A549 treated with Hydrocortisone at 1 μM for 4 hours (cell line): ENCODE measurements at places on chromosomes 3 and 15. TPM values are rescaled to one million over a fixed set of nuclear protein-coding genes. Genes with fewer than 3 reads are reported as not detected.

Gene CHRNB4
- total RNA-seq, result 0.75 to 1.4 TPM (median 0.89 TPM) in 5 replicates

Gene CHRM5
- total RNA-seq, result 0.02 to 0.05 TPM (median 0.03 TPM) in 3 of 5 replicates, not detected in the others

Gene GNAT1
- 0.21 TPM in 1 of 5 replicates, not detected in the others for total RNA-seq

Gene CA12
- 166 to 192 TPM (median 183 TPM) in 5 replicates for total RNA-seq

Gene SOX14
- not detected in 5 replicates for total RNA-seq

Gene TRIM59
- total RNA-seq, result 7.0 to 11.3 TPM (median 8.5 TPM) in 5 replicates

Gene TNFSF10
- 0.06 to 0.12 TPM (median 0.08 TPM) in 3 of 5 replicates, not detected in the others for total RNA-seq

Gene PIF1
- 13.5 to 20.0 TPM (median 14.6 TPM) in 5 replicates for total RNA-seq

Gene ATP13A5
- total RNA-seq, result not detected in 5 replicates

Gene OR5K4
- total RNA-seq, result not detected in 5 replicates

Gene SCAANT1
- not detected in 5 replicates for total RNA-seq

Gene POLQ
- total RNA-seq, result 5.6 to 7.0 TPM (median 6.9 TPM) in 5 replicates

Gene CHAC1
- 5.9 to 14.3 TPM (median 8.6 TPM) in 5 replicates for total RNA-seq

Gene ZNF280D
- 12.6 to 16.1 TPM (median 15.2 TPM) in 5 replicates for total RNA-seq

Gene GOLGA8S
- 0.08 to 0.22 TPM (median 0.14 TPM) in 5 replicates for total RNA-seq

Gene SLC15A2
- 0.12 to 0.33 TPM (median 0.16 TPM) in 5 replicates for total RNA-seq

Gene SLC22A13
- total RNA-seq, result 0.05 to 0.06 TPM in 2 of 5 replicates, not detected in the others

Gene KLHL40
- total RNA-seq, result not detected in 5 replicates

Gene CDHR4
- total RNA-seq, result 0.15 to 0.30 TPM (median 0.26 TPM) in 5 replicates

Gene FURIN
- total RNA-seq, result 48.3 to 63.3 TPM (median 56.3 TPM) in 5 replicates

Gene RHOV
- total RNA-seq, result 3.7 to 4.8 TPM (median 4.6 TPM) in 5 replicates

Gene GATM
- total RNA-seq, result 1.8 to 3.2 TPM (median 2.4 TPM) in 5 replicates

Gene CPLX3
- 0.05 to 0.06 TPM in 2 of 5 replicates, not detected in the others for total RNA-seq

Gene SGO1
- 13.2 to 19.3 TPM (median 15.4 TPM) in 5 replicates for total RNA-seq

Gene CADPS
- not detected in 5 replicates for total RNA-seq

Gene SLC51B
- total RNA-seq, result 14.4 to 20.3 TPM (median 15.9 TPM) in 5 replicates

Gene DNAH12
- 0.01 to 0.10 TPM (median 0.05 TPM) in 5 replicates for total RNA-seq

Gene ARNT2
- total RNA-seq, result 14.7 to 17.4 TPM (median 15.8 TPM) in 5 replicates

Gene CLDN16
- 0.03 to 0.14 TPM (median 0.08 TPM) in 3 of 5 replicates, not detected in the others for total RNA-seq

Gene CYP1A2
- total RNA-seq, result not detected in 5 replicates

Gene LRRN1
- not detected in 5 replicates for total RNA-seq
